ENCODE measurements at places on chromosomes 16 and 17. TPM values are rescaled to one million over a fixed set of nuclear protein-coding genes. Genes with fewer than 3 reads are reported as not detected.

DNA sequence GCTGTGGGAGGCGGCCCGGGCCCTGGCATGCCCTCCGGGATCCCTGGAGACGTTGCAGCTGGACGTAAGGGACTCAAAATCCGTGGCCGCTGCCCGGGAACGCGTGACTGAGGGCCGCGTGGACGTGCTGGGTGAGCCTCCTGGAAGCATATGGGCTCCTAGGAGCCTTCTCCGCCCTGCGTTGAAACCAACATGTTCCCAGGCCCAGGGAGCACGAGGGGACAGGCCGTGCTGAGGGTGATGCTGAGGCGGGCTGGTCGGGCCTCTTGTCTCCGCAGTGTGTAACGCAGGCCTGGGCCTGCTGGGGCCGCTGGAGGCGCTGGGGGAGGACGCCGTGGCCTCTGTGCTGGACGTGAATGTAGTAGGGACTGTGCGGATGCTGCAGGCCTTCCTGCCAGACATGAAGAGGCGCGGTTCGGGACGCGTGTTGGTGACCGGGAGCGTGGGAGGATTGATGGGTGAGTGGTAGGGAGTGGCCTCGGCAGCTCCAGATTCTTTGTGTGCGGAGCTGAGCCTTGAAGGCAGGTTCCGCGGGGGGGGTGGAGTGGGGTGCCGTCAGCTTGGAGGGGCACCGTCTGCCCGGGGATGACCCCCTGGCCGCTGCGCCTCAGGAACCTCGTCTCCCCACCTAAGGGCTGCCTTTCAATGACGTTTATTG lies 567 bp downstream of the HSD17B1 start:
- no peaks in the 10 kb centered on the region for H3K4me1 ChIP-seq
- no peaks in the 10 kb centered on the region for H3K36me3 ChIP-seq
- no peak overlapping the region for H3K27ac ChIP-seq
- DNase-seq = no peak
- no peaks in the 10 kb centered on the region for H3K27me3 ChIP-seq

CES2 gene
- total RNA-seq = 32.8 TPM

CCL14 gene
- not detected for total RNA-seq

STAT5A gene
- total RNA-seq = 12.1 TPM

DNA sequence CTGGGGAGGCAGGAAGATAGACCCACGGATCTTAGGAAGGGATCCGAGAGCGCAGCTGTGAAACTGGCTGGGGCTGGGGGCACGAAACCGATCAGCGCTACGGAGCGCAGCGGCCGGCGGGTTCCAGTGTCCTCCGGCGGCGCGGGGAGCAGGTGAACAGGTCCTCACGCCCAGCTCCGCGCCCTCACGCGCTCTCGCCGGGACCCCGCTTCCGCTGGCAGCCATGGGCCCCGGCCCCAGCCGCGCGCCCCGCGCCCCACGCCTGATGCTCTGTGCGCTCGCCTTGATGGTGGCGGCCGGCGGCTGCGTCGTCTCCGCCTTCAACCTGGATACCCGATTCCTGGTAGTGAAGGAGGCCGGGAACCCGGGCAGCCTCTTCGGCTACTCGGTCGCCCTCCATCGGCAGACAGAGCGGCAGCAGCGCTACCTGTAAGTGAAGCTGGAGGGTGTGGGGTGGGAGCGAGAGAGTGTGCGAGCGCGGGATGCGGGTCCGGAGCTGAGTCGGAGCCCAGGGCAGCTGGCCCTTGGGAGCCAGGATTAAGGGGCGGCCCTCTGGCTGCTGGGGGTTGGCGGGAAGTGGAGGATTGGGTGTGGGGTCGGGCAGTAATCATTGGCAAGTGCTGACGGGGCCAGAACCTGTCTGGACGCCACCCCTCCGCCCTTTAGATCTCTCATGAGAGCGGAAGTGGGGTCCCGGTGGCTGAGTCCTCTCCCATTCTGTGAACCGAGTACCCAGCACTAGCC lies 479 bp downstream of the ITGA3 start:
- H3K4me1 ChIP-seq = peaks cover 69% of the 10 kb centered on the region
- DNase-seq = peak; percentile 57
- peaks cover 41% of the 10 kb centered on the region for H3K36me3 ChIP-seq
- H3K27me3 ChIP-seq = no peaks in the 10 kb centered on the region
- H3K4me3 ChIP-seq = peak overlapping the region; percentile 79
- peak overlapping the region; percentile 97 for H3K27ac ChIP-seq

DNA sequence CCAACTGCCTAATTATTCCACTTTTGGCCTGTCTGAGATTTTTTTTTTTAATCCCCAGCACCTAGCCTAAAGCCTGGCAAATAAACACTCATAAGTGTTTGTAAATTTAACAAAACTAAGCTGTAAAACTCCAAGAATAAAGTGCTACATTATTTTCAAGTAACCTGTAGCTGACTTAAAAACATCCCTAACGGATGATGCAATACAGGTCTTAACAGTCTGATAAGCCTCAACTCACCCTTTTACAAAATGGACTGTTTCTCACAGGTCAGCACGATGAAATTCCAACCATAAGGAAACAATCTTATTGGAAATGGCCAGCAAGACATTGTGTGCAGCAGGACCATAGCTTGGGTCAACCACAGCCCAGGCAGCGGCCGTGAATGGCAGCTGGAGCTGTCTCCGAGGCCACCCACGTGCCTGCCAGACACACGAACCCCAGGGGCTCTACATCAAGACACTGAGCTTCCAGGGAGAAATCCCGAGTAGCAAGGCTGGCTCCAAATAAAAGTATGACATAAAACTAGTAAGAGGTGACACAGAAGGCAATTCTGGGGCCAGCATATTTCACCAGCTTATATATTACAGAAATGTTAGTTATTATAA lies 58.9 kb downstream of the NDEL1 start:
- H3K36me3 ChIP-seq = no peaks in the 10 kb centered on the region
- H3K4me1 ChIP-seq = no peaks in the 10 kb centered on the region
- H3K4me3 ChIP-seq = no peak overlapping the region
- H3K27ac ChIP-seq = no peak overlapping the region

DNA sequence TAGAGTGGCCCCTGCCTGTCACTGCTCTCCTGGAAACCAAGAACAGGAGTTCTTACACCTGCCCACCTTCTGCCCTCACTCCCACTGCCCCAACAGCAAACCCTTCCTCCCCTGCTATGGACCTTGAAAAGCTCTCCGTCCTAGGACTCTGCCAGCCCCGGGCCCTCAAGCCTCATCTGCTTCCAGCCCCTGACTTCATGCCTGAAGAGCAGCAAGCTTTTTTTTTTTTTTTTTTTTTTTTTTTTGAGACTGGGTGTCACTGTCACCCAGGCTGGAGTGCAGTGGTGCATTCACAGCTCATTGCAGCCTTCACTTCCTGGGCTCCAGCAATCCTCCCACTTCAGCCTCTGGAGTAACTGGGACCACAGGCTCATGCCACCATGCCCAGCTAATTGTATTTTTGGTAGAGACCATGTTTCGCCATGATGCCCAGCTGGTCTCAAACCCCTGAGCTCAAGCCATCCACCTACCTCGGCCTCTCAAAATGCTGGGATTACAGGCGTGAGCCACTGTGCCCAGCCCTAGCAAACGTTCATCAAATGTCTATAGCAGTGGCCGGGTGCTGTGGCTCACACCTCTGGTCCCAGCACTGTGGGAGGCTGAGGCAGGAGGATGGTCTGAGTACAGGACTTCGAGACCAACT lies 16.9 kb downstream of the CARHSP1 start:
- H3K4me1 ChIP-seq = no peaks in the 10 kb centered on the region
- H3K27ac ChIP-seq = no peak overlapping the region
- no peaks in the 10 kb centered on the region for H3K27me3 ChIP-seq
- no peak overlapping the region for H3K4me3 ChIP-seq

- peaks cover 3% of the 10 kb centered on the region for H3K4me1 ChIP-seq
- DNase-seq = no peak
- H3K27ac ChIP-seq = no peak overlapping the region
- H3K4me3 ChIP-seq = no peak overlapping the region
- H3K27me3 ChIP-seq = no peaks in the 10 kb centered on the region
- H3K36me3 ChIP-seq = no peaks in the 10 kb centered on the region
Measured at GRCh38 chr17:80264205-80265075, 3.8 kb downstream of the RNF213 start.

DNA sequence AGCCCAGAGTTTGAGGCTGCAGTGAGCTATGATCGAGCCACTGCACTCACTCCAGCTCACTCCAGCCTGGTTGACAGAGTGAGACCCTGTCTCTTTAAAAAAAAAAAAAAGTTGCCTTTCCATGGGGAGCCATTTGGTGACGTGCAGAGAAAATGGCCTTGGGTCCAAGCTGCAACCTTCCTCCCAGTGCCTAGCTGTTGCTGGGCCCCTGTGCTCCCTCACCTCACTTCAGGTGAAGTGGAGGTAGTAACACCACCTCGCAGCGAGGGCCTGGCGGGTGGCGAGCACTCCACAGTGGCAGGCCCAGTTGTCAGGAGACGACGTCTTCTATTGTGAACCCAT lies 17.4 kb downstream of the SYT17 start:
- no peak overlapping the region for H3K27ac ChIP-seq
- no peaks in the 10 kb centered on the region for H3K27me3 ChIP-seq
- peaks cover 15% of the 10 kb centered on the region for H3K36me3 ChIP-seq
- H3K4me1 ChIP-seq = peaks cover 26% of the 10 kb centered on the region

CLEC19A gene
- total RNA-seq = 0.41 TPM

- H3K4me1 ChIP-seq = peaks cover 9% of the 10 kb centered on the region
- no peaks in the 10 kb centered on the region for H3K27me3 ChIP-seq
- H3K27ac ChIP-seq = no peak overlapping the region
- H3K4me3 ChIP-seq = no peak overlapping the region
- H3K36me3 ChIP-seq = no peaks in the 10 kb centered on the region
Measured at GRCh38 chr16:69031877-69032301, 73.6 kb upstream of the HAS3 start.

DNA sequence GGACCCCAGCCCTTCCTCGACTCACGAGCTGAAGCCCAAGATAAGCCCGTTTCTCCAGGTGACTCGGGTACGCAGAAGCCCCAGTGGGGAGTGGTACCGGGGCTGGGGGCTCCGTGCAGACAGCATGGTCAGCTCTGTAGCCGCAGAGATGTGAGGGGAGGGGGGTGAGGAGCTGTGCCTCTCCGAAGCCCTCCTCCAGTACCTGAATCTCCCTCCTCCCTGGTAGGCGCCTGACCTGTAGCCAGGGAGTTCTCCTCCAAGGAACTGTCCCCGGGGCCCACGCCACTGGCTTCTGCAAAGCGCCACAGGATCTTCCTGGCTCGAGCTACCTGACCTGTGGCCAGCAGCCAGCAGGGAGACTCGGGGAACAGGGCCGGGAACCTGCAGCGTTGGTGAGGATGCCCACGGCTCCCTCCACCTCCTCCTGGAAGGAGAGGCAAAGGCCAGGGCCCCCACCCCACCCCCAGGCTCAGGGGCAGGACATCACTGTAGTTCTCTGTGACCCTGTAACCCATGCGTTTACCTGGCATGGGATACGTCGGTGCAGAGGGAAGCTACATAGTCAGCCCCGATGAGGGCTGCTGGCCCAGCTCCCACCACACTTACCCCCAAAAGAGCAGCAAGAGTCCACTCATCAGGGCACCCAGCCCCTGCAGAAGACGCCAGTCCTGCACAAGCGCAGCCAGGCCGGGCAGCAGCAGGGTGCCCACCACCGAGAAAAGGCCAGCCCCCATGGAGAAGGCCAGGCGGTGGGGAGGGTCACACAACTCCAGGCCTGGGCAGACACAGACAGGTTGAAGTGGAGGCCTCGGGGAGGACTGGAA lies 1.7 kb downstream of the SLC22A31 start:
- no peak overlapping the region for H3K4me3 ChIP-seq
- no peak for DNase-seq
- H3K27ac ChIP-seq = no peak overlapping the region
- peaks cover 10% of the 10 kb centered on the region for H3K4me1 ChIP-seq
- H3K27me3 ChIP-seq = peaks cover 10% of the 10 kb centered on the region

KRT39 gene
- total RNA-seq = not detected

PYY gene
- not detected for total RNA-seq

GID4 gene
- 16.9 TPM for total RNA-seq

SECTM1 gene
- total RNA-seq = 6.3 TPM

TSPAN10 gene
- total RNA-seq = 8.6 TPM
